ENCODE measurements at places on chromosomes 12 and 14.

- DNase-seq: no peak
Observed at GRCh38 chr12:94736820-94737219, 86.5 kb upstream of the TMCC3 start.

- no peak for DNase-seq
Observed at GRCh38 chr12:120562906-120563305, 18.3 kb downstream of the POP5 start.

DNA sequence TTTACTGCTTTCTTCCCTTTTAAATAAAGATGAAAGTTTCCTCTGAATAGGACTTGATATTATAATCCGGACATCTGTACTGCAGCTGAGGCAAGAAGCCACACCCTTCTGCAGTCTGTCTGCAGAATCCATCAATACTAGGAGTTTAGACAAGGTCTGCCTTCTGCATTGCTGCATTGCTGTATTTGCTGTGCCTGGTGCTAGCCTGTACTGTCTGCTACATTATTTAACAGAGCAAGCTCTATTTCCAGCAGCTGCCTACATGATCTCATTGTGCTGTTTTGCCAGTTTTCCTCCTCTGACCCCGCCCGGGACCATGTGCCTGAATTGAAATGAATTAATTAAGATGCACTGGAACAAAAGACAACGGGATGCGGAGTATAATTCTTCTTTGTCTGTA, 1.7 kb downstream of the TUBA1A start:
- DNase-seq: no peak

GRCh38 chr12:89379839-89380467, 27.7 kb upstream of the DUSP6 start:
- DNase-seq: no peak

- no peak for DNase-seq
Observed at GRCh38 chr12:43370263-43370662, 181.7 kb downstream of the ADAMTS20 start.

GRCh38 chr14:60544659-60545058, 35.7 kb downstream of the SIX6 start:
- no peak for DNase-seq

DNA sequence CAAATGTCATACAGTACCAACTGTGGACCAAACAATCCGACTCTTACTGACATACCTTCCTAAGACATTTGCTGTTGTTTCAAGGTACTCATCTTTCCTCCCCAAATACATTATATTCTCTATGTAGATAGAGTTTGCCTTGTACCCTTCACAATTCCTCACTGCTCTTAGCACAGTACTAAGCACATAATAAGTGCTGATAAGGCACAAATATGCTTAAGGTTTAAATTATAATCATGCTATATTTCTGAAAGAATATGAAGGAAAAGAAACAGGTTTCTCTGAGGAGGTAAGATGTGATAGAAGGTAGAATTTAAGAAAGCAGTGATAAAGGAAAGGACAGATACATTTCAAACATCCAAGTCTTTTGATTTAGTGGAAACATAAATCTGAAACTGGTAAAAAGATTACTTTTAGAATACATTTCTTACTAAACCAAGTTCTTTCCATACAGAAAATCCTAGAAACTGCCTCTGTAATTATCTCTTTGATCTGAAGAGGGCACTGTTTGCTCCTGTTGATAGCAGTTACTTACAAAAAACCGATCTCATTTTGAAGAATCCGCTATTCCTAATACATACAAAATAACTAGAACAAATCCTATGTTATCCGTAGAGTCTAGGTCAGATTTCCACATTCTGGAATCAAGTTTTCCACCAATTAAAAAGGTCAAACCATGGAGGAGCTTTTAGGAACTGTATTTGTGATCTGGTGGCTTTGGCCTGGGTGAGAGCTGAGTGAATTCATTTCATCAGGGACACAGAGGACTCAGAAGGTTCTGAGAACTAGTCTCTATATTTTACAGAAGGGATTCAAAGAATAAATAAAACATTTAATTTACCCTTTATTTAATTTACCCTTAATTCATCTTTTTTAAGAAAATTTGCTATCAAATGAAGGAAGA, 311.9 kb downstream of the DAD1 start:
- no peak for DNase-seq

- DNase-seq: no peak
Observed at GRCh38 chr12:113744802-113745395, 221.2 kb downstream of the RBM19 start.

GRCh38 chr14:53622447-53622846, 334.2 kb downstream of the BMP4 start:
- no peak for DNase-seq

GRCh38 chr14:92449404-92450181, 64.0 kb upstream of the RIN3 start:
- DNase-seq: no peak

DNA sequence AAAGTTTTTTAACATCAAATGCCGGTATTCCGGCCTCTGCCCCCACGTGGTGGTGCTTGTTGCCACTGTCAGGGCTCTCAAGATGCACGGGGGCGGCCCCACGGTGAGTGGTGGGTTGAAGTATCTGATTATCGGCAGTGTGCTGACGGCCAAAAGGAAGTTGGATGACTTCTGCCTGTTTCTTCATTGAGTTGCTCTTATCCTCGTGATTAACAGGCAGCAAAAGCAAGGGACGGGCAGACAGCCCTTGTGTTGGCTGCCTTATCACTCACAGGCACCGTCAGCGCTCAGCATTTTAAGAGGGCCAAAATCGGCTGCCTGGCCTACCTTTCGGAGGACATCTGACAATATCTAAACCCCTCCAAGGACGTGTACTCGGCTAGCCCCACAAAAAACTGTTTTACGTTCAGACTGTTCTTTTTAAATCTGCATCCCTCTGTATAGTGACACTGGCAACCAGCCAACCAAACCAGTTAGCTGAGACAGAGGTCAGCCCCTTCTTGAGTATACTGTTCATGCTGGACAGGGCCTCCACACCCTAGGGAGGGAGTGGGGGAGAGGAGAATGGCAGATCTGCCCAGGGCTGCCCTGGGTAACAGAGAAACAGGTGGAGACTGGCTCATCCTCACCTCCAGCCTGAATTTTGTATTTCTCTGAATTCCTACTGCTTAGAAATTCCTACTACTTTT, 22.9 kb upstream of the AKAP5 start:
- no peak for DNase-seq

GRCh38 chr12:128258866-128259555, 8.0 kb upstream of the TMEM132C start:
- no peak for DNase-seq

- no peak for DNase-seq
Observed at GRCh38 chr12:111993292-111994150, 19.4 kb downstream of the TMEM116 start.

GRCh38 chr12:54054742-54055194, 1.1 kb downstream of the HOXC4 start:
- DNase-seq: no peak

GRCh38 chr12:94689002-94689645, 38.8 kb upstream of the TMCC3 start:
- no peak for DNase-seq

DNA sequence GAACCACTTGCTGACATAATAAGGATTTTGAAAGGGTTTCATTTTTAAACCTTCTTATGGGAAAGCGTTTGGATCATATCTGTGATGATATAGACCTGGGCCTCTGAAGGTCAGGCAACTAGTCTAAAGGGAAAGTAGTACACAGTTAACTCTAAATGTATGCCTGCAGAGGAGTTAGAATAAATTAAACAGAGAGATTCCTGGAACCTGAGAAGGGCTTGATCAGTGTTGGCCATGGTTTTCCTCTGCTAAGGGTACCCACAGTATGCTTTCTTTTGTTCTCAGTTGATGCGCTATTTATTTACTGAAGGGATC, 14.4 kb upstream of the POLR3B start:
- no peak for DNase-seq

DNA sequence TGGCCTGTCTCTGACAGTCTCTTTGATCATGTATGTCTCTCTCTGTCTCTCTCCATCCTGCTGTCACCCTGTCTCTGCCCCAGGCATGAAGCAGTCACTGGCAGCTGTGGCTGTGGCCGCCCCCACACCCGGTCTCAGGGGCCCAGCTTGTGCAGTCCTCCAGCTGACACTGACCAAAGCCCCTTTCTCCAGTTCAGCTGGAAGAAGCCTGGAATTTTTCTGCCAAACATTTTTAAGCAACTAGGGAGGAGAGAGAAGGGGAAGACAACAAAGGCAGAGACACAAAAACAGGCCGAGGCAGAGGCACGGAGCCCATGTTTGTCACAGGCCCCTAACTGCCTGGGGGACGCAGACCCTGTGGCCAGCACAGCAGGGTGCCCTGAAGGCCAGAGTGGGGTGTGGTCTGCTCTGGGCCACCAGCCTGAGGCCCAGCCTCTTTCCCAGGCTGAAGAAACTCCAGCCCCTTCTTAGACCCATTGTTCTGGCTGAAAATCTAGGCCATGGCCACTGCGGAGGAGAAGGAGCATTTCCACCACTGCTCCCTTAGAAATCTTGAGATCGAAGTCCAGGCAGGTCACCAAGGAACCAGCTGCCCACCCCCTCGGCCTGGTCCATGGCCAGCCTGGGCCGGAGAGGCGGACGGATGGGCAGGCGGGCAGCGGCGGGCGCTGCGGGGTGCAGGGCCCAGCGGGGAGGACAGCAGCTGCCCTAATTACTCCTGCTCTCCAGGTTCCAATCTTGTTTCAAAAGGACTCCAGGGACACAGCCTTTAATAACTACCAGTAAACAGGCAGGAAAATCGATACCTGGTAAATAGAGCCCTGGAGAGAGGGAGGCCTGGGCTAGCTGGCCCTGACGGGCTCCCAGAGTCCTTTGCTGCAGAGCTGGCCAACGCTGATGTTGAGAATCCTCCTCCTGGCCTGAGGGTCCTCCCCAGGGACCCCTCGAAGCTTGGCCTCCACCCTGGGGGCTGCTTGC, 14.9 kb downstream of the DTX1 start:
- no peak for DNase-seq

DNA sequence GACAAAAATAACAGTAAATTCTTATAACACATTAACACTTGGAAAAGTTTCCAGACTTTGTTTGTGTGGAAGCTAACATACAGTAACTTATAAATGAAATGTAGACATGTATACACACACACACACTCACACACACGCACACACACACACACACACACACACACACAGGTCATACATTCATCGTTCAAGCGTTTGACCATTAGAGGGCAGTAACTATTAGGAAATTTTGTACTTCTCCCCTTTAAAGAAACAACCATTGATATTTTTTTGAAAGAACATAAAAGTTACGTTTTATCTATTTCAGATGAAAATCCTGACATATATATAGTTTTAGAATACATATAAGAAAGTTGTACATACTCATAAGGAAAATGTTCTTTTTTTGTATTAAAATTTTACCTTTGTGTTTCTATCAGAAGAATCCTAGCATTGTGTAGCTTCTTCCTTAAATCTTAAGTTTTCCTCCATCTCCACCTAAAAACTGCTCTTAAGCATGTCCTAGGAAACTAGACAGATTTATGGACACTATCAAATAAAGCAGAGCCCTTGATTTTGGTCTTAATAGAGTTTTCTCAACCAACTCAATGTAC, 29.0 kb downstream of the PTPRQ start:
- no peak for DNase-seq

GRCh38 chr14:20179880-20180279, 10.8 kb upstream of the OR11G2 start:
- DNase-seq: no peak

DNA sequence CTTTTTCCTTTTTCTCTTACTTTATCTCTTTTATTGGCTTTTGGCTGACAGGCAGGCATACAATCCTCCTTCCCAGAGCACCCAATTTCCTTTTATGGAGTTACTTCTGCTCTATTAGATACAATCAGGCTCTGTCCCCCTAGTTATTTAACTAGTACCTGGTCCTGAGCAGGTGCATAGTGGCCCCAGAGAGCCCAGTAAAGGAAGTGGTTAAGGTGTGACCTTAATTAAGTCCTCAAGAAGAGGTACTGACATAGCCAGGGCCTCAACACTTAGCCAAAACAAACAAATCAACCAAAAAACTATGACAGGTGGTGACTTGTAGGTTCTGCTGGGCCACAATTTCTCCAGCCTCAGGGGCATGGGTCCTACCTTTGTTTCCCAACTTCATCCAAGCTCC, 82.9 kb downstream of the CCDC60 start:
- DNase-seq: no peak
